ENCODE measurements at places on chromosomes 2 and 18.
A peak's percentile ranks its signal among the peaks of the same experiment; 100 is the strongest.

DNA sequence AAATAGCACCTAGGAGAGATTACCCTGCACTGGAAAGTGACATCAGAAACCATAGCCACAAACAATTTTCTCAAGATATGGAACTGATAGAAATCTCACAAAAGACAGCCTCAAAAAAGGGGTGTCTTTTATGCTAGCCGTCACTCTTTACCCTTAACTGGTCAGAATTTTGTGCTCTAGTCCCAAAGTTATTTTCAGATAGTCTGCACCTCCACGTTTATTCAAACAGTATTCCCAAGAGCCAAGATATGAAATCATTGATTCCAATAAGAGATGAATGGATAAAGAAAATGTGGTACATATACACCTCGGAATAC is 23.5 kb upstream of the PMAIP1 start:
- no peak for DNase-seq

DNA sequence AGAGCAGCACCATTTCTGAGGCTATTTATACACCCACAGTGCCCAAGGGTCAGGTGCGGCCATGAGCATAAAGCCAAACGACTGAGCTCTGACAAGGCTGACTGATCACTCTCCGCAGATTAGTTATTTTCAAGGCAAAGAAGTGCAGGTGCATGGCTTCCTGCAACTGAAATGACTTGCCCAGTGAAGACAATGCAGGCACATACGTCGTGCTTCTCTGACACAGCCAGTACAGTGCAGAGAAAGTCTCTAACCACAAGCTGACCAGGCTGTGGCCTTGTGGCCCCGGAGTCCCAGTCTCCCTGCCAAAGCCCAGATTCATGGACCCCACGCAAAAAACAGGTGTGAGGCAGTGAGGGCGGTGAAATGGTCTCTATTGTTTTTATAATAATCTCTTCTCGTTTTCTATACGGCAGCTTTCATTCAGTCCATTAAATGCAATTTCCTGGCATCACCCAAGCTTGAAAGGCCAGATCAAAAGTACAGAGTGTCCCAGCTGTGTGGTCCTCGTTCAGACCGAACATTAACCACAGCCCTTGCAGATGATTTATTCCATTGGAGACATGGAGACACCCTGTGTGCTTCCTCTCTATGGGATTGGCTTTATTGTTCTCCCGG is 447.0 kb upstream of the ID2 start:
- no peak for DNase-seq

DNA sequence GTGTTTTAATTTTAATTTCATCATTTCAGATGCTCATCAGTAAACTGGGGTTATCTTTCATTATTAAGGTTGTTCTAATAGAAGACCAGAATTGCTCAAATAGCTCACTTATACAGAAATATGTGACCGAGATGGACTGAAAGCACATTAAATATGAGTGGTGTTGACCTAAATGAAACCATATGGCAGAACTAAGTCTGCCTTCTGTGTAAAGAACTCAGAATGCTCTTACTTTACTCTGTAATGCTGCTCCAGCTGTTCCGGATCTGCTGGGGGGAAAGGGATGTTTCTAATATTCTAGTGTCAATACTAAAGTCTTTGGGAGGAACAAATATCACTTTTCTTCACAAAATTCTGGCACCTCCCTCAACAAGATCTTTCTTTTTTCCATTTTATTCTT is 131.0 kb downstream of the DPP4 start:
- peak; percentile 5 for DNase-seq

GRCh38 chr2:45743531-45744396 is 92.3 kb downstream of the PRKCE start:
- DNase-seq = peak; percentile 62
